ENCODE measurements at places on chromosomes 16 and 17.

GRCh38 chr16:31200821-31201568 lies 1.6 kb downstream of the PYCARD start:
- peak; percentile 51 for DNase-seq

DNA sequence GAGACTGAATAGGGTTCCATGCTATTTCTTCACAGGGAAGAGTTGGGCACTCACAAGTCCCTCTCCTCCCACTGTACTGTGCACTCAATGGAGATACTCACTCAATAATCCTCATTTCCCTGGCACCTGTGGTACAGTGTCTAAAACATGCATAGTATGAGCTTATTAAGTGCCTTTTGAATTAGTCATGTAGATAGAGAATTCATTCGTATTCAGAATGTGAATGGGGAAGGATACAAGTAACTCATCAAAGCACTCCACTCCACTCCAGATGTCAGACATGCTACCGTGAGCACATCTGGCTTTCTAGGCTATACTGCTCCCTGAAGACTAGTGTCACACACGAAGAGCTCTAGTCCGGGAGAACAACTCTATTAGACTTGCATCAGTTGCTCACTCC lies 6.3 kb downstream of the C17orf75 start:
- no peak for DNase-seq

DNA sequence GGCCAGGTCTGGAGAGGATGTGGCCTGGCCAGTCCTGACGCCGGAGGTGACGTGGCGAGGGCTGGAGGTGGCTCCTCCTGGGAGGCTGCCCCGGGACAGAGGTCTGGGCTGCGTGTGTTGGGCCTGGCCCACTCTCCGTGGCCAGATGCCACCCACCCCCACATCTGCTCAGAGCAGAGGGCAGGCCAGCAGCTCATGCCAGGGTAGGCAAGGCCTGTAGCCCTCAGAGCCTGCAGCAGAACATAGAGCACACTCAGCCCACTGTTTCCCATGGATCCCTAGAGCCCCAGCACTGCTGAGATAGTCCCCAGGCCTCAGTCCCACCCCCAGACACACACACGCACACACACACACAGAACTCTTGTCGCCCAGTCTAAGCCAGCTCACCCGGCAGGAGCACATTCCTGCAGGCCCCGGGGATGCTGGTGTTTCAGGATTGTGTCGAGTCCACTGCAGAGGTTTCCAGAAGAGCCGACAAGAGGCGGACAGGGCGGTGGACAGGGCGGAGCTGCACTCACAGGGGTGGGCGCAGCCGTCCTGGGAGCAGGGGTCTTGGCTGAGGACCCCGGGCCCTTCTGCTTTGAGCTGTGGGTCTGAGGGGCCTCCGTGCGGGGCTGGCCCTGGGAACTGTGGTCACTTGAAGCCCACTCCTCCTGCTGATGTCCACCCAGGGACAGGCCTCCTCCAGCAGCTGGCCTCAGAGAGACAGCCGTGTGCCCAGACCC lies 33.4 kb downstream of the SOX8 start:
- DNase-seq, result no peak

- DNase-seq, result no peak
Measured at GRCh38 chr17:35664685-35665084, 66.8 kb upstream of the RASL10B start.

- DNase-seq, result no peak
Measured at GRCh38 chr17:70166615-70167014, 2.7 kb upstream of the KCNJ2 start.

DNA sequence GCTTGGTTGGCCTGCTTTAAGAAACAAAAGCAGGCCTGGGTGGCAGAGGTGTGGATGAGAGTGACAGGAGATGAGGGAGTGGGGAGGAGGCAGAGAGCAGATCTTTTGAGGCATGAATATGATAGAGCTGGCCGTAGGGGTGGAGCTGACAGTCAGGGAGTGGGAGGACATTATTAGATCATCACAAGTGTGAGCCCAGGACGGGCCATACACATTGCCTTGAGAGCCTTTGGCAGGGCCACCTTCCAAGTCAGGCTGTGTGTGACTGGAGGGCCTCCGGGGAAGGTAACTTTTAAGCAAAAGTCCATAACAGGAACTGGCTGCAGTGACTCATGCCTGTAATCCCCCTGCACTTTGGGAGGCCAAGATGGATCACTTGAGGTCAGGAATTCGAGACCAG lies 26.3 kb downstream of the GINS3 start:
- peak; percentile 32 for DNase-seq

DNA sequence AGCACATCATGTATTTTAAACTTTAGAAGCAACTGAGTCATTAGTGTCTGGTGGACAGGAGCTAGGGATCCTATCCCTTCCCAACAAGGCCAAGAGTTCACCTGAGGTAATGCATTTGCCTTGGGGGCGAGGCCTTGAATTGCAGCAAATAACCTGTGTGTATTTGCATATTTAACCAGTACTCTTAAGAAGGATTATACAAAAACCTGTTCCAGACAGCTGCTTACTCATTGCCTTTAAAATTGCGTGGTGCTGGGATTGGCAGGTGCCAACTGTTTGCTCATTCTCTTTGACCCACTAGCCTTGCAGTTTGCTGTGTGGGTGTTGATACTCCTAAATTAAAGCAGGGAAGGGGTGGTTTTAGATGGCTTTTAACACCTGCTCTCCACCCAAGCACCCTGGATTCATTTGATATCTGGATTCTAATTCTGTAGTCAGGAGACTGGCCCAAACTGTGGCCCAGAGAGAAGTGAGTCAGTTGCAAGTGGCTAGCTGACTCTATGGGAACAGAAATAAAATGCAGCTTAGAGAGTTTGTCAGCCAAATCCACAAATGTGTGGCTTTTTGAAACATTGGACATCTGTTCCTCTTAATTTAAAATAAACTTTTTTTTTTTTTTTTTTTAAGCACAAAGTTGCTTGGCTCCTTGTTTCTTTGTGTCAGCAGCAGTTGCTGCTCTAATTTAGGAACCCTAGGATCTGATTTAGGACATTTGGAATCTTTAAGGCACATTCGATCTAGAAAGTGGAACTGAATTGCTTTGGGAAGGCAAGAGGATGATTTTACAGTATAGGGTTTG lies 46.9 kb downstream of the TUBD1 start:
- no peak for DNase-seq

DNA sequence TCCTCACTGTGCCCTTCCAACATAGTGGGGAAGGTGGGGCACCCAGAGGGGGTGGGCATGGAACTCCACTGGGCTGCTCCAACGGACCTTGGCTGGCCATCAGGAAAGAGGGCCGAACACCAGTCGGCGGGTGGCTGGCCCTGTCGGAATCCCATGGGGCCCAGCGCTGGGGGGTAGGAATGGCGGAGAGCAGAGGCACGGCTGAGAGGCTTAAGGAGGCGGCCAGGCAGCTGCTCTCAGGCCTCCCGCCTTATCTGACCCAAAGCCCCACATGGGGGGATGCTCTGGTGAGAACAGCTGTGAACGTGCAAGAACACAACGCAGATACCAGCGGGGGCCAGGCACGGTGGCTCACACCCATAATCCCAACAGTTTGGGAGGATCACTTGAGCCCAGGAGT lies 4.4 kb upstream of the MYO1C start:
- DNase-seq, result no peak

GRCh38 chr16:11456741-11457140 lies 111.5 kb downstream of the RMI2 start:
- DNase-seq, result no peak

DNA sequence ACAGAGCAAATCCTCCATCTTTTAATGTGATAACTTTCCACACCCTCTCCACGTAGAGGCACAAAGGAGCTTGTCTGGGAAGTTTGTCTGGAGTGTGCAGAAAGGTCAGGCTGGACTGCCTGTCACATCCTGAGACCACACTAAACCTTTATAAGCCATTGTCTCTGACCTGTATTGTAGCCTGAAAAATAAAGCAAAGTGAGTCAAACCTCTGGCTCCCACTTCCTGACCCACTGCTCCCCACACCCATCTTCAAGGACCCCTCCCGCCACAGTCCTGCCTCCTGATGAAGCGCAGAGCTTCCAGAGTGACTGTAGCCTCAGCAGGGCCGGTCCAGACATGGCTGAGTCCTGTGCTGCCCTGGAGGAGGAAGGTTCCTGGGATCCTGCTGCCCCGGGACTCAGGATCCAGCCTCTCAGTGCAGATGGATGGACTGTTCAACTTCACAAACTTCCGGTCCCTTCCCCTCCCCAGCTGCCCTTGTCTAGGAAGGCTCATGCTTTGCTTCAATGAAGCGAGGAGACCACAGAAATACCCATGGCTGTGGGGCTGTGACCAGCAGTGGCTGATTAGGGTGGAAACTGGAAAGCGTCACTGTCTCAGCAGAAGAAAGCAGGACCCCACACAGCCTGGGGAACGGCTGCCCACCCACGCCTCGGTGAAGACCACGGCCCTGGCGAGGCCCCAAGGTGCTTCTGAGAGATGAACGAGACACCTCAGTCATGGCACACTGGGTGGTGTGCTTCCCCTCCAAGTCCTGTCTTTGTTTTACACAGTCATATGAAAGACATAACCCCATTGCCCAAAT lies 30.9 kb upstream of the CLEC18B start:
- DNase-seq, result peak; percentile 58

DNA sequence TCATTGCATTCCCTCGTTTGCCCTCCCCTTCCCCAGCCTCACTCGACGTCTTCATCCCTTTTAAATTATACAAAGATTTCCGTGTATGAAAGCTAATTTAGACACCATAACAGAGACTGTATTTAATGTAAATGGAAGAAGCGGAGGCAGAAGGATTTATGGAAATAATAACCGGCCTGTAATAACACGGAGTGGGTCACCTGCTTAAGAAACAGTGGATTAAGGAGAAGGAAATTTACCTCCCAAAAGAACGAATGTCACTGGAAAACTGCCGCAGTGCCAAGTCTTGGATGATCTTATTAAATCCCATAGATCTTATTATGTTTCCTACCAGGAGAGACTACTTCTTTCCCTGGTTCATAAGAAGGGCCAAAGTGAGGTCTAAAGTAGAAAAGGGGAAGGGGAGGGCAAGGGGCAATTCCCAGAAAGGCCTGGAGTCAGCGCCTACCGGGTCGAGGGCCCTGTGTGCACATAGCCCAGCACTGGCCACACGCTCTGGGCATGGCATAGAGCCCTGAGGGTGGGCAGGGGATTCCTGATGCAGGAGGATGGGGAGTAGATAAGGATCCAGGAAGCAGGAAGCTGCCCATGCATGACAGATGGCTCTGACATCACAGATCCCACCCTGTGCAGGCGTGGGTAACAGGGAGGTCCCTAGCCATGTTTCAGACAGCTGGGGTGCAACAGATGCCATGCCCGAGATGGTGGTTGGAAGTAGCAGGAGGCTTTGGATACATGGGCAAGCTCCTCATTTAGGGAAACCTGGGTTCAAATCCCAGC lies 56.2 kb upstream of the RPL38 start:
- DNase-seq, result no peak

- no peak for DNase-seq
Measured at GRCh38 chr17:57678393-57678792, 66.7 kb downstream of the CCDC182 start.

- no peak for DNase-seq
Measured at GRCh38 chr16:9042964-9043680, 48.3 kb upstream of the HAPSTR1 start.

- DNase-seq, result no peak
Measured at GRCh38 chr17:62085511-62086408, 20.7 kb upstream of the MED13 start.

DNA sequence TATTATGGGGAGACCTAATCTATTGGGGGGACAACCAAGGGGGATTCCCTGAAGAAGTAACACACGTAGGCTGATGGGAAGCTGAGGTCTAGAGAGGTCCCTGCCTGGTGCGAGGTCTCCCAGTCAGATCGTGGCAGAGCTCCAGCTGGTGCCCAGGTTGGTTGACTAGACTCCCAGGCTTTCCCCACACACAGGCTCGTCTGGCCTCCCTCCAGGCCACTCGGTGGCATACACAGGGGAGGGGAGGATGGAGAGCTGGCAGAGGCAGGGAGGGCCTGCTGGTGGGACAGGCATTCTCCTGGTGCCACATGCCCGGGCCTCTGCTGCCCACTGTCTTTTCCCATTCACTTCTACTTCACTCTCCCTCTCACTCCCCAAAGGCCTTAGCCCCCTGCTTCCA lies 8.5 kb upstream of the SOCS3 start:
- DNase-seq, result no peak

GRCh38 chr16:48197294-48197693 lies 41.5 kb upstream of the ABCC12 start:
- DNase-seq, result no peak

DNA sequence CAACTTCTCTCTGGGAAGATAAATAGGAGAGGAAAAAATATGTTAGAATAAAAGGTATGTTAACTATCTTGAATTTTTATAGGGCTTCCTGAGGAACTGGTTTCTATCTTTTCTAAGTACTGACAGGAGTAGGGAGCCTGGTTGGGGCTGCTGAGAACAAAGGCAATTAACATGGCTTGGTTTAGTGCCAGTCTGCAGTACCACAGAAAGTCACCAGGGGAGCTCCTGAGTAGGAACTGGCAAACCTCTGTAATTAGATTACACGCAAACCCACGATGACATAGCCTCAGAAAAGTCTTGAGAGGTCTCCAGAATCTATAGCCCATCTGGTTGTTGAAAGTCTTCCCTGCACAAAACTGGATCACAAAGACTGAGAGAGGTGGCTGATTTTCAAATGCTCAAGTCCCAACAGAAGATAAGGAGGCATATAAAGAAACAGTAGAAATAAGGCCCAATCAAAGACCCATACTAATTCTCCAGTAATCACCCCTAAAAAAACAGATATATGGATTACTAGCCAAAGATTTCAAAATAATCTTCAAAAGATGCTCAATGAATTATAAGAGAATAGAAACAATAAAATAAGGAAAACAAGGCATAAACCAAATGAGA lies 11.7 kb upstream of the CNTNAP4 start:
- DNase-seq, result peak; percentile 12

DNA sequence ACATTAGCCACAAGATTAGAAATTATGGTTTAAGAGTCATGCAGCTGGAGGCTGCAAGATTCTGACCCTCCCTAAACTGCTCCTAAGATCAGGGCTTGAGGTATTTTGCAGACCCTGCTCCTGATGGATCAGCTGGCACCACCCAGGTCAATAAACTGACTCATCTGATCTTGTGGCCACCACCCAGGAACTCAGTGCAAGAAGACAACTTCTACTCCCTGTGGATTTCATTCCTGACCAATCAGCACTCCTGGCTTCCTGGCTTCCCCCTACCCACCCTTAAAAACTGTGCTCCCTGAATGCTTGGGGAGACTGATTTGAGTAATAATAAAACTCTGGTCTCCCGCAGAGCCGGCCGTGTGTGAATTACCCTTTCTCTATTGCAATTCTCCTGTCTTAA lies 25.0 kb upstream of the MILR1 start:
- DNase-seq, result no peak

Data from GM10248 (cell line).